ENCODE measurements at places on chromosomes 11 and 22.

GRCh38 chr11:7473717-7474116, 11.6 kb upstream of the OLFML1 start:
- DNase-seq, result no peak

GRCh38 chr11:122917311-122917710, 34.8 kb downstream of the JHY start:
- DNase-seq, result peak; percentile 69

- DNase-seq, result no peak
Observed at GRCh38 chr11:48000432-48000831, 20.1 kb downstream of the PTPRJ start.

DNA sequence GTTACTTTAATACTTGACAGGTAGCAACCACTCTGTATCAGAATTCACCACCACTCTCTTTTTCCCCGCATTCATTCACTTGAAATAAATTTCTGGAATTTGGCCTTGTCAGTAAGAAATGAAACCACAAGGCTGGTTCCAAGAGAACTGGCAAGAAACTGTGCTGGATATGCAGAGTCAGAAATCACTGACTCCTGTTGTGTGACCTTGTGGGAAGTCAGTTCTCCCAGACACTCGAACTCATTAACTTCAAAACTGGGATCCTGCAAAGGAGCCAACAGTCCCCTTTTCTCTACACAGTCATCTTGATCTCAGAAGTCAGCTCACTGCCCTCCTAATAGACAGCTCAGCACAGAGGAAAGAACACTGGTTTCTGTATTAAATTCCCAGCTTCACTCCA, 142.7 kb downstream of the LRRC4C start:
- peak; percentile 95 for DNase-seq

- peak; percentile 14 for DNase-seq
Observed at GRCh38 chr22:22942511-22943329, 55.1 kb downstream of the IGLL5 start.

DNA sequence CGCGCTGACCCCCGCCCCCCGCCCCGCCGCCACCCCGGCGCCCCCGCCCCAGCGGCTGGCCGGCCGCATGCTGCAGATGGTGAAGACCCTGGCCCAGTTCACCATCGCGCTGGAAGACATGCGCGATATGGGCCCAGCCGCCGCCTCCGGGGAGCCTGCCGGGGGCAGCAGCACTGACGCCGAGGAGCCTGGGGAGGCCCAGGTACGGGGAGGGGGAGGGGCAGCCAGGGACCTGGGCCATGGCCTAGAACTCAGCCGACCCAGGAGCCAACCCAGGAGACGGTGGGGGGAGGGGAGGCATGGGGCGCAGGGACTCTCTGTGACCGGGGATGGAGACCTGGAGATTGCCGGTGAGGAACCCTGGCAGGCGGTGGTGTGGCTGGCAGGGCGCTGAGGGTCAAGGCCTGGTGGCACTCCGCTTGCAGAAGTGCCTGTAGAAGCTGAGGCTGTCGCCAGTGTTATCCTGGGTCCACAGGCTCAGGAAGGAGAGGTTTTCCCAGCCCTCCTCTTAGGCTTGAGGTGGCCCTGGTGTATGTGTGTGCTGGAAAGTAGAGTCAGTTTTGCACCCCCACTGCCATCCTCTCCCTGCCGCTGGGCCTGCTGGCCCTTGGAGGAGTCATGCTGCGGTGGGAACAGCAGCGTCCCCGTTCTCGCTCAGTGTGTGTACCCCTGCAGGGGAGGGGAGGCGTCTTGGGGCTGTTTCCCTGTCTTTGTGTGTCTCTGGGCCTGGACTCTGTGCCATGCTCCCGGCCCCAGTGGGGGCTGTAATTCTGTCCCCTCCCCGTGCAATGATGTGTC, 32.9 kb upstream of the RELT start:
- DNase-seq, result no peak

GRCh38 chr11:80469871-80470270, 1029.0 kb upstream of the TENM4 start:
- DNase-seq, result no peak

DNA sequence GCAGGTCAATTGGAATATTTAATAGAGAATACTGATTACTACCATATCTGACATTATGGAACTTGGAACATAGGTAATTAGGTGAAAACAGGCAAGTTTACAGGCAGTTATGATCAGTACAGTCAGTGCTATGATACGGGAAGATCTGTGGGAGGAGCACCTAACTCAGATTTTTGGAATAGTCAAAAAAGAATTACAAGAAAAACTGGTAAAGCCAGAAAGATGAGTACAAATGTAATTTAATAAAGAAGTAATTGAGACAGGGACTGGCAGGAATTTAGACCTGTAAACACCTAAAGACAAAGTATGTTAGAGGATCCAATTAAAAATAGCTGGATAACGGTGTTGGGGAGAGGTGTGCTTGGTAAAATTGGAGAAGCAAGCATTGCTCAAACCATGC, 206.5 kb upstream of the ANO5 start:
- DNase-seq, result no peak

DNA sequence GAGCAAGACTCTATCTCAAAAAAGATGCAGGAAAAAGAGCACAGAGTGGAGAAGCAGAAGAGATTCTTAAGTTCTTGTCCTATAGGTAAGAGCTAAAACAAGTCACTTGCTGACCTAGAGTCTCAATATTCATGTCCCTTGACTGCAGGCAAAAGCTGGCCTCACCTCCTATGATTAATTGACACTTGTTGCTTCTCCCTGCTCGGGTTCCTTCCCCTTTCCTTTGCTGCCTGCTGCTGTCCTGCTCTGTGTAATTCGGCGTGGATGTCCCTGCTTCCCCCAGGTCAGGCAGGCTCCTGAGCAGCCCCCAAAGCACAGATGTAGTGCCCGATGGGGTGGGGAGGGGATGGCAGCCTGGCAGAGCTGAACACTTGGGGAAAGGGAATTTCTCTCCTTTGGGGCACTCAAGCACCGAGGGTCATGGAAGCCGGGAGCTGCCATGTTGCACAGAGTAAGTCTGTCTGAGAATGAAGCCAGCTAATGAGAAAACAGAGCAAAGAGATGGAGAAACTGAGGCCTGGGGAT, 60.8 kb upstream of the NUP50 start:
- DNase-seq, result no peak

- DNase-seq, result no peak
Observed at GRCh38 chr11:63709336-63709884, 28.1 kb downstream of the RTN3 start.

DNA sequence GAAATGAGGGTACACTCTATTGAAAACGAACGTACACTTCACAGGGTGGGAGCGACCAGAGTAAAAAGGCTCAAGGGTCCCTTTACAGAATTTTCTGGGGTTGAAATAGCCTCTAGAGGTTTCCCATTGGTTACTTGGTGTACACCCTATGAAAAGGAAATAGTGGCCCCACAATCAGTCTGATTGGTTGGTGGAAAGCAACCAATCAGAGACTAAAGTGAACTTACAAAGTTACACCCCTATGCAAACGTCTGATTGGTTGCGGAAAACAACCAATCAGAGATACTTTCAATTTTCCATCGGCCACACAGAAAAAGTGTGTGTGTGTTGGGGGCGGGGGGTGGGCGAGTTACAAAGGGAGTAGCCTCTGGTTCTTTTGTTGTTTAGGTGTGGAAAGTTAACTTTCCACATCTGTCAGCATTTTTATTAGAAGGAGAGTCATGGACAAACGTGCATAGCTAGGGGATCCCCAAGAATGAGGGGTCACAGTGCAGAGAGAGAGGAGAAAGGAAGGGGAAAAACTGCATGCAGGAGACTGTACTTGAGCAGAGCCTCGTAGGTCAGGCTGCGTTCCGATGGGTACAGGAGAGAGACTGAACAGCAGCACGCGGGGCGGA, 1152.1 kb downstream of the TBC1D22A start:
- DNase-seq, result no peak

DNA sequence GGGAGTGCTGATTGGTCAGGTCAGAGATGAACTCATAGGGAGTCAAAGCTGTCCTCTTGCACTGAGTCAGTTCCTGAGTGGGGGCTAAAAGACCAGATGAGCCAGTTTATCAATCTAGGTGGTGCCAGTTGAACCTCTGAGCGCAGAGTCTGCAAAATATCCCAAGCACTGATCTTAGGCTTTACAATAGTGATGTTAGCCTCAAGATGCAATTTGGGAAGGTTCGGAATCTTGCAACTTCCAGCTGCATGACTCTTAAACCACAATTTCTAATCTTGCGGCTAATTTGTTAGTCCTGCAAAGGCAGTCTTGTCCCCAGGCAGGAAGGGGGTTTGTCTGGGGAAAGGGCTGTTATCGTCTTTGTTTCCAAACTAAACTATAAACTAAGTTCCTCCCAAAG, 92.3 kb upstream of the PARVA start:
- DNase-seq, result peak; percentile 99

- no peak for DNase-seq
Observed at GRCh38 chr11:19571906-19572305, 140.7 kb upstream of the NAV2 start.

DNA sequence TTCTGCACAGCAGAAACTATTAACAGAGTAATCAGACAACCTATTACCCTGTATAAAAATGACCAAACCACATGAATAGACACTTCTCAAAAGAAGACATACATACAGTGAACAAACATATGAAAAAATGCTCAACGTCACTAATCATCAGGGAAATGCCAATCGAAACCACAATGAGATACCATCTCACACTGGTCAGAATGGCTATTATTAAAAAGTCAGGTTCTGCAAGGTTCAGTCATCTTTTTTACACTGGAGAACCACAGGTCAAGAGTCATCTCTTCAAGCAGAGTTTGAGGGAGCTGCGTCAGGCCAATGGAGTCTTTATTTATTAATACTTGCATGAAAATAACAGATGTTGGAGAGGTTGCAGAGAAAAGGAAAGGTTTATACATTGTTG, 40.4 kb downstream of the RCN1 start:
- DNase-seq, result peak; percentile 42

- no peak for DNase-seq
Observed at GRCh38 chr11:80521592-80521991, 1080.8 kb upstream of the TENM4 start.

DNA sequence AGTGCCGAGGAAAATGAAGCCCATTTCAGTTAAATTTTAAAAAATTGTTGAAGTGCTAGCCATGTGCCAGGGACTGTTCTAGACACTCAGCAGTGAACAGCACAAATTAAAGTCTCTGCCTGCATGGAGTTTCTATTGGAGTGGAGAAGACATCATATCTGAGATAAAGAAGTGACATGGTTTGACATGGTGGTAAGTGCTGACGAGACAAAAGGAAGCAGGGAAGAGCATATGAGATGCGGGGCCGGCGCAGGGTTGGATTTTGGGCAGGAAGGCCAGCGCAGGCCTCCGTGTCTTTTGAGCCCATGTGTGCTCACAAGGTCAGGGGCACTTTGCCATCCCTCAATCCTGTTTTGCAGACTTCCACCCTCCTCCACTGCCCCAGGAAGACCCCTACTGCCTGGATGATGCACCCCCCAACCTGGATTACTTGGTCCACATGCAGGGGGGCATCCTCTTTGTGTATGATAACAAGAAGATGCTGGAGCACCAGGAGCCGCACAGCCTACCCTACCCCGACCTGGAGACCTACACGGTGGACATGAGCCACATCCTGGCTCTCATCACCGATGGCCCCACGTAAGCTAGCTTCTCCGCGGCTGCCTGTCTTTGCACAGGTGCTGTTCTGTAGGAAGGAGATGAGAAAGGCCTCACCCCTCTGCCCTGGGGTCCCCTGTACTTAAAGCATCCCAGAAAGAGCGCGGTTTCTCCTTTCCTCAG, 29.6 kb downstream of the AMPD3 start:
- no peak for DNase-seq

DNA sequence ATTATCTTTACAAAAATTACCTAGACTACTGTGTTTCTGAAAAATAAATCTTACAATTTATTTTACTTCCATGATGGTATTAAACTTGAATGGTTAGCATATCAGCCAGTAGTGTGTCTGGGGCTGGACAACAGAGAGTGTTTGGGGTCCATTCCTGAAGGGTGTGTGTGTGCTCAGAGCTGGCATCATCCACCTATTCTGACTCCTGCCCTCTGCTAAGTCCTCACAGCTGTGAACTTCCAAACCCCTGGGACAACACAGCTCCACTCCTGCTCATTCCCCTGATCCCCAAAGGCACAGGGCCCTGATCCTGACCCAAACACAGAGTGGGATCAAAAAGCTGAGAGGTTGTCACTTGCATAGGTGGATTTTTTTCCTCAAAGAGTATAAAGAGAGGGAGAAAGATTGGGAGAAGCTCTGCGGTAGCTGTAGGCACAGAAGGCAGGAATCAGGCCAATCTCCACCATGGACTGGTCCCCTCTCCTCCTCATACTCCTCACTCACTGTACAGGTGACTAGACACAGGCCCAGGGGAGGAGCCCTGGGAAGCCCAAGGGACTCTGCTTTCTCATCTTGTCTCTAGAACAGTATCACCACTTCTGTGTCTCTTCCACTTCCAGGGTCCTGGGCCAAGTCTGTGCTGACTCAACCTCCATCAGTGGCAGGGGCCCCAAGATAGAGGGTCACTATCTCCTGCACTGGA, 55.7 kb upstream of the TOP3B start:
- peak; percentile 14 for DNase-seq

GRCh38 chr11:2482204-2482603, 37.4 kb downstream of the KCNQ1 start:
- DNase-seq, result no peak

GRCh38 chr22:42433754-42434682, 1.8 kb upstream of the NFAM1 start:
- DNase-seq, result no peak

- no peak for DNase-seq
Observed at GRCh38 chr11:61416941-61417340, 12.8 kb downstream of the CPSF7 start.

DNA sequence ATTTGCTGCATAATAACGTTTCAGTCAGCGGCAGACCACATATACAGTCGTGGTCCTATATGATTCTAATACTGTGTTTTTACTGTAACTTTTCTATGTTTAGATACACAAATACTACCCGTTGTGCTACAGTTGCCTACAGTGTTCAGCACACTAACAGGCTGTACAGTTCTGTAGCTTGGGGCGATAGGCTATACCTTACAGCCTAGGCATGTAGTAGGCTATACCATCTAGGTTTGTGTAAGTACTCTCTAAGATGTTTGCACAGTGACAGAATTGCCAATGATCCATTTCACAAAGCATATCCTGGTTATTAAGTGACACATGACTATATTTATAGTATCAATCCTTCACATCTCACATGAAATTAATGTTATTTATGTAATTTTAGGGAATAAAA, 78.2 kb downstream of the YAP1 start:
- no peak for DNase-seq

DNA sequence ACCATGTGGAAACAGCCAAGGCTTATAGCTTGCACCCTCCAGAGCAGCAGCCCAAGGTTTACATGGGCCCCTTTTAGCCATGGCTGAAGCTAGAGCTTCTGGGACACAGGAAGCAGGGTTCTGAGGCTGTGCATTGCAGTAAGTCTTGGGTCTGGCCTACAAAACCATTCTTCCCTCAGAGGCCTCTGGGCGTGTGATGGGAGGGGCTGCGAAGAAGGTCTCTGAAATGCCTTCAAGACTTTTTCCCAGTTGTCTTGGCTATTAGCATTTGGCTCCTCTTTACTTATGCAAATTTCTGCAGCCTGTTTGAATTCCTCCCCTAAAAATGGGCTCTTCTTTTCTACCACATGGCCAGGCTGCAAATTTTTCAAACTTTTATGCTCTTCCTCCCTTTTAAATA, 109.5 kb downstream of the BBOX1 start:
- no peak for DNase-seq

GRCh38 chr11:117604336-117604995, 192.6 kb downstream of the DSCAML1 start:
- DNase-seq, result no peak

GRCh38 chr11:111361874-111362273, 17.2 kb downstream of the POU2AF1 start:
- DNase-seq, result no peak

All from astrocyte (in vitro differentiated cells and primary cell).